ENCODE measurements at places on chromosomes 1 and 21.

DNA sequence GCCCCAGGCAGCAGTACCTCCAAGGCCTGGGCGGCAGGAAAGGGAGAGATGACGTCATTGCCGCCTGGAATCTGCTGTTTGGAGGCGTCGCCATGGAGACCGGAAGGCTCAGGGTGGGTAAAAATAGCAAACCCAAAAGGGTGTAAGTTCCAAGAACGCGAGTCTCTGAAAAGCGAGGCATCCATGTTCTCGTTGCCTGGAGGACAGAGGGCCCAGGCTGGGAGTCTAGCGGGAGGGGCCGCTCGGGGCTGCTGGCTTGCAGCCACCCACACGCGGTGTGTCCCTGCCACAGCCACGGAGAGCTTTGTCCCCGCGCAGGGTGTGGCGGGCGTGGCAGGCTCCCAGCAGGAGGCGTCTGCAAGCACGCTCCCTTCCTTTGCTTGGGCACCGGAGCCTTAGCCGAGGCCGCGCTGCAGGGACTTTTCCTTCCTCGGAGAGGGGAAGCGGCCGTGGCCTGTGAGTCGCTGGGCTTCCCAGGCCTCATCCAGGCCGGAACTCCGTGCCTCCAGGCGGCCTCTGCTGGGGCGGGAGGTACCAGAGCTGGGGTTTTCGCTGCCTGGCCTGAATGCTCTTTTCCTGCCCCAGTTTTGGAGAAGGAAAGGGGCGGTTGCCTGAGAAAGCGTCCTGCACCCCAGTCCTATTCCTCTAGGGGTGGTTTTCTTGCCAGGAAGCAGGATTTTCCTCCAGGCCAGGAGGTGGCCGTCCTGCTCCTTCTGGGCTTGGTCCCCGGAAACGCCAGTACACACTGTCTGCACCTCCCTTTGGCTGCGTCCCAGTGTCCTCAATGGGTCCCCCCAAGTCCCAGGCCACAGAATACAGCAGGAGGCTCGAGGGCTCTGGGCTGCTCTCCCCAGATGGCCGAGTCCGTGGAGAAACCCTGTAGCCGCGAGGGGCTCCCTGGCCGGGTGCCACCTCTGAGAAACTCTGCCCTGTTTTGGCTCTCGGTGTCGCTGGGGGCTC, 15.3 kb upstream of the SKI start:
- peak; percentile 92 for DNase-seq

DNA sequence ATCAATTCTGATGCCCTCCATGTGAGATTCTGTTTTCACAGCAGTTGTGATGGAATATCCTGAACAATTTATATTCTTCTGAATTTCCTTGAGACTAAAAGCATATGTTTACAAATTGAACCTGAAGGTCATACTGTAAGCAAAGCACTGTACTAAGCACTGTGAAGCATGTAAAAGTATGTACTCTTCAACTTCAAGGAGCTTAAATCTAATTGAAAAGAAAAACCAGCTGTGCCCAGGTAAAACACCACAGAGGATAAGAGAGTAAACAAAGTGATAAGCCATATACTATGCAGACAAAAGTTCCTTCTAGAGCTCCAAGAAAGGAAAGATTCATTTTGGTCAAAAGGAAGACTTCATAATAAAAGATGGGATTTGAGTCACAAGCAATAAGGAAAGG, 71.9 kb downstream of the TTLL7 start:
- DNase-seq = no peak

- no peak for DNase-seq
These were observed 124.1 kb downstream of the OMA1 start for GRCh38 chr1:58422436-58422835.

DNA sequence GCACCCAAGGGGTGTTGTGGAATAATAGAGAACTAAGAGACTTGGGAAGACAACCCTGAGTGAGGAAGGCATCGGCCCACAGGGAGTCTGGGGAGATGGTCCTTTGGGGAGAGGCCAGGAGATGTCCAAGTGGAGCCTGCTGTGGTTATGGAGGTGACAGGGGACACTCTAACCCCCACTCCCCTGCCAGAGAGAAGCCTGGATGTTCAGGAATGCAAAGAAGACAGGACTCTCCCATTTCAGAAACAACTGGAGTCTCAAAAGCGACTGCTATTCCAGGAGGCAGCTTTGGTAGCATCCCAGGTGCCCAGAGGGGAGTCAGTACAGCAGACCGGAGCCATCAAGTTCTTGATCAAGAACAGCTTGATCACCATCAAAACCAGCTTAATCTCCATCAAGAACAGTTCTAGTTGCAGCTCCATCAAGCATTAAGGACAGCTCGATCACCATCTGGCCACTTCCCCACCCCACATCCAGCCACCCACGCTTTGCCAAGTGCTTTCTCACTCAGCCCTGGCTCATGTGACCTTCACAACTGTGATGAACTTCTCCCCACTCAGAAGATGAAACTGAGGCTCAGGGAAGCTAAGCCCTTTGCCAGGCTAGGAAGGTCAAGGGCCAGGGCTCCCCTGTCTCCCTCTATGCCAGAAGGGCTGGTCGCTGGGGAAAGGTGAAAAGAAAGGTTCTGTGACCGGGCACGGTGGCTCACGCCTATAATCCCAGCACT, 743 bp downstream of the CD52 start:
- DNase-seq = no peak

- DNase-seq = no peak
These were observed 7.2 kb upstream of the IBA57 start for GRCh38 chr1:228158151-228159007.

DNA sequence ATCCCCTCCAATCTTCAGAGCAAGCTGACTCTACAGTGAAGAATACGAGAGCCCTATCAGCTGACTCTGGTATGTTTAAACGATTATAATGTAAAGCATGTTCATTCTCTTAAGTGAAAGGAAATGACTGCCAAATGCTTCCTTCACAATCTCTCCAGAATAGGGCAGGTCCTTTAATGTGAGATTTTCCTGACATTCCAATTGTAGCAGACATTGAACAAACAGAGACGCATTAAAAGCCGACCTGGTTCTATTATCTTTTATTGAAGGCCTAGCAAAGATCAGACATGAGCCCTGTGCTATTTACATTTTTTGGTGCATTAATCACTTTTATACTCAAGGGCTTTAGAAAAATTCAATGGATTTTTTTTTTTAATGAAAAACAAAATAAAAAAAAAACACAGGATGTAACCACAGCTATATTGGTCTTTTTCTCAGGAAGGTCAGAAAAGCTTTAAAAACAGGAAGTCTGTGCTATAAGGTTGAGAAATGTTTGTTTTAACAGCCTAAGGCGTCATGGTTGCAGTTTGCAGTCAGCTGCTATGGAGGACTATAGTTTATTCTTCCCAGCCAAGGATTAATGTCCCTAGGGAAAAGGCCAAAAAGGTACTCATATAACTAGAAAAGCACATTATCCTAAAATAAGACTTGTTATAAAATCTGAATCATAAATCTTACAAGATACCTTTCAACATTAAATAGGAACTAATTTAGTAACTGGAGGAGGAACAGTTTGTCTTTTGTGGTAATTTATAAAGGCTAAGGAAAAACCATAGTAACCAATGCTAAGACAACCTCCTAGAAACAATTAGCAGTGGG, 104.8 kb downstream of the RERE start:
- peak; percentile 68 for DNase-seq

DNA sequence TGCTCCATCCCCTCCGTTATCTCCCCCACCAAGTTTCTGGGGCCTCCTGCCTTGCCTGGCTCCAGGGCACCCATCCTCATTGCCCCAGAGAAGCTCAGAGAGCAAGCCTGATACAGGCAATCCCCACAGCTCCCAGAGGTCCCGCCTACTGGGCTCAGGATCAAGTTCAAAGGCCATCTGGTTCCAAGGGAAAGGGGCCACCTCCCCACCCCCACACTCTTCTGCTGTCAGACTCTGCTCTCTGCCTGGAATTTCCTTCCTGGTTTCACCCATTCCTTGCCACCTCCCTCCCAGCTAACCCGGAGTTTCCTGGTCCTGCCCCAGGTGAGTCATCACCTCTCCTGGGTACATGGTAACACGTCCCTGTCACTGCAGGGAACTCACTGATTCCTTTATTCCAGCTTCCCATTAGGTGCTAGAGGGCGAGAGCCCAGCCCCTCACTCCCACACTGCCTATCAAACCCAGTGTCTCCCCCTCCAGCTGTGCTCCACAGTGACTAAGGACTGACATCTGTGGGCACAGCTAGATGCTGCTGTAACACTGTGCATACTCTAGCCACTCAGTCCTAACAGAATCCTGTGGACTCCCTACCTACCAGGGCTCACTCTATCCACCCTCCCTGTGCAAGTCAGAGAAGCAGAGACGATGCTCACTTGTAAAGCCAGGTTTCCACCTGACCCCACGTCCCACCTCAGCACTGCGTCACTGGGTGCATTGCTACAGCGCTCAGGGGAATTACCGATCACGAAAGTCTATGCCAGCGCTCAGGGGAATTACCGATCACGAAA, 21.8 kb downstream of the RSPH1 start:
- peak; percentile 50 for DNase-seq

GRCh38 chr1:110627764-110628163, 21.6 kb upstream of the KCNA2 start:
- no peak for DNase-seq

DNA sequence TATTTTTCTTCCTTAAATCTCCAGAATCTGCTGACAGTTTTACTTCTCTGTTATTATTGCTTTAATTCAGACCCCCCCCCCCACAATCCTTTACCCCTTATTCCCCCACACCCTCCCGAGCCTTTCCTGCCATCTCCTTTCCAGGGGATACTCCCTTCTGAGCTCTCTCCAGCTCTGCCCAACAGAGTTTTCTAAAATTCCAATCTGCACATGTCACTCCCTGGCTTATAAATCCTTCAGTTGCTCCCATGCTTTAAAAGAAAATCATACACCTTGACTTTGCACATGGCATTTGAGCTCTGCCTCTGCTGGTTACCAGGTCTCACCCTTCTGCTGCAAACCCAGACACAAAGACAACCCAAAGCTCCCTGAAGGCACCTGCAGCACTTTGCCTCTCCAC, 11.7 kb upstream of the EPS8L3 start:
- peak; percentile 76 for DNase-seq

DNA sequence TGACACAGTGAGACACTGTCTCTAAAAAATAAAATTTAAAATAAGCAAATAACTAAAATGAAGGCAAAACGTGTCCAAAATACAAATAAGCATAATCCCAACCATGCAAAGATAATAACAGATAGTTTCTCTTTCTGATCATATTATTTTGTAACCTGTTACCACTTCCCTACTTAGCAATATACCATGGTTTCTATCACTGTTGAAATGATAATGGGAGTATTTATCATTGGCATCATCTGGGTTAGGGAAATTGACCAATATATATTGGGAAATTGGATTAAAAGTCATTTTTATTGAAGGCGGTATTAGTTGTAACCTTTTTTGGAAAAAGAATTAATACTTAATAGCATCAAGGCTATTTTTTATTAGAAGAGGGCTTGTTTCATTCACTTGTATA, 47.0 kb downstream of the USP25 start:
- DNase-seq = no peak

- no peak for DNase-seq
These were observed 143.9 kb downstream of the HS2ST1 start for GRCh38 chr1:87058343-87058649.

GRCh38 chr1:119298687-119299303, 69.8 kb upstream of the HAO2 start:
- DNase-seq = peak; percentile 17

- DNase-seq = no peak
These were observed 81.0 kb upstream of the VAMP3 start for GRCh38 chr1:7690076-7690475.

- no peak for DNase-seq
These were observed 59.4 kb downstream of the ZZZ3 start for GRCh38 chr1:77623066-77623465.

DNA sequence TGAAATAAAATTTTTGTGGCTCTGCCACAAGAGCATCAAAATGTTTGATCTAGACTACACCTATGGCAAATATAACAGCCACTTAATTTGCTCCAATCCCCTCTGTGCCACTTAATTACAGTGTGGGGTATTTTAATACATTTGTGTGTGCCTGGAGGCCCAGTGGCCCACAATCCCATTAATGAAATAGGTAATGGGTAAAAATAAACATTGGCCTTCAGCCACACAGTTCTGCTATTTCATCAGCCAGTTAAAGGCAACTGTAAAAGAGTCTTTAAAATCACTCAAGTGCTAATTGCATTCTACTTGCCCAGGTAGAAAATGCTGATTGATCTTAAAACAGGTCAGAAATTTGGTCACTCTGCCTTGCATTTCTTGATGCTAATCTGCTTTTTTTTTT, 151.6 kb upstream of the UBE2U start:
- no peak for DNase-seq

GRCh38 chr1:150578272-150579109, 919 bp downstream of the MCL1 start:
- DNase-seq = peak; percentile 92

DNA sequence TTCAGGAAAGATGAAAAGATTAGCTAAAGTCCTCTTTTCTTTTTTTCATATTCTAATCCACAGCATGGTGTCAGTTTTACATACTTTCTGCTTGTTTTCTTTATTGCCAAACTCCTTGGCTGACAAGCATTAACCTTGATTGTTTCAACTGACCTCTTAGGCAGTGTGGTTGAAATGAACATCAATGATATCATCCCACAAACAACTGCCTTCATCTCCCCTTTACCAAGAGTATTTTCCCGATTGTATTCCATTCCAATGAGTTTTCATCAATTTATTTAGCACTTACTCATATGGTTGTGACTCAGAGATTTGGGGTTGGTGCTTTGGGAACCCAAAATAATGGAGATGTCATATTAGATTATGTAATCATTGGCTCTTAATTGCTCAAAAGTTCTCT, 71.8 kb downstream of the SPAG17 start:
- DNase-seq = peak; percentile 30

- DNase-seq = no peak
These were observed 335.8 kb downstream of the CAMTA1 start for GRCh38 chr1:7120863-7121621.

GRCh38 chr1:35533586-35533985, 23.6 kb downstream of the KIAA0319L start:
- DNase-seq = no peak

GRCh38 chr1:114008993-114009392, 29.7 kb downstream of the OLFML3 start:
- no peak for DNase-seq

DNA sequence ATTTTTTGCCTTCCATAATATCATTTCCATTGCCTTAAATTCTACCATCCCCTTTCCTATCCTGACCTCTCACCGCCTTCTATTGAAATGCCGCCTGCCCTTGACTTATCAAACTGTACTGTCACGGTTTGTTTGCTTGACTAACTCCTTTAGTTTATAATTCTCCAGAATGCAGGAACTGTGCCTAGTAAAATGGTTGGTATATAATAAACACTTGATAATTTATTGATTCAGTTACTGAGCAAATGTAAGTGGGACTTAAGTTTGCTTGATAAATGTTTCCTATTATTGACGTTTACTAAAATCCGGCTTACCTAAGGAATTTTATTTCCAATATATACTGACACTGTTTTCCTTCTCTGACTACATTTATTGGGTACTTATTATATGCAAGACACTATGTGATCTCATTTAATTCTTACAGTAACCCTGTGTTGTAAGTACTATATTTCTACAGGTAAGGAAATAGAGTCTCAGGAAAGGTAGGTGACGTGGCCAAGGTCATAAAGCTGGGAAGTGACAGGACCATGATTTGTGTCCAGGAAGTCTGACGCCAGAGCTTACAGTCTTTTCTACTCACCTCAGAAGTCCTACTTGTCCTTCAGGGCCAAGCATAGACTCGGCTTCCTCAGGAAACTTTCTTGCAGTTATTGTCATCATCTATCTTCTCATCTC, 35.7 kb downstream of the DPT start:
- DNase-seq = no peak

GRCh38 chr1:201379733-201380242, 2.3 kb upstream of the TNNT2 start:
- no peak for DNase-seq

- DNase-seq = no peak
These were observed 52.5 kb downstream of the LRIG2 start for GRCh38 chr1:113125517-113125916.

- no peak for DNase-seq
These were observed 203.5 kb upstream of the TMEM51 start for GRCh38 chr1:14949836-14950713.

Data from NCI-H226 (cell line).